ENCODE measurements at places on chromosomes 4 and X.

GRCh38 chr4:150072471-150072870 lies 5.8 kb upstream of the DCLK2 start:
- no peak for DNase-seq

GRCh38 chrX:144334577-144334976 lies 450.7 kb downstream of the UBE2NL start:
- DNase-seq, result no peak

- DNase-seq, result no peak
These were observed 16.4 kb downstream of the PSAPL1 start for GRCh38 chr4:7418131-7418943.

DNA sequence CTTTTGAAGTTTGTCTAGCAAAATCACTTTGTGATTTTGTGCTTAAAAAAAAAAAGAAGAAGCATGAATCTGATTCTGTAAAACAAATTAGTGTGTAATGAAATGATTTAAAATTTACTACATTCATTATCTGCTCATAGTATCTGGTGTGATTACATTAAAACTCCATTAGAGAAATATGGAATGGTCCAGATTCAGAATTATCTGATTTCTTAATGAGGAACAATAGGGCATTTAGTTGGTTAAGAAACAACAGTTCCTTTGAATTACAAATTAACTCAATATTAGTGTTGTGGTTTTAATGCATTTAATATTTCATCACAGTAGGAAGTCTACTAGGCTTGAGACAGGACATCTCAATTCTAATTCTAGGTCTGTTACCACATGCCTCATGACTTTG lies 57.9 kb upstream of the PDHA1 start:
- no peak for DNase-seq

- DNase-seq, result no peak
These were observed 87.2 kb downstream of the FAM13A start for GRCh38 chr4:88969746-88970145.

GRCh38 chrX:131975851-131976250 lies 47.3 kb upstream of the STK26 start:
- DNase-seq, result no peak

DNA sequence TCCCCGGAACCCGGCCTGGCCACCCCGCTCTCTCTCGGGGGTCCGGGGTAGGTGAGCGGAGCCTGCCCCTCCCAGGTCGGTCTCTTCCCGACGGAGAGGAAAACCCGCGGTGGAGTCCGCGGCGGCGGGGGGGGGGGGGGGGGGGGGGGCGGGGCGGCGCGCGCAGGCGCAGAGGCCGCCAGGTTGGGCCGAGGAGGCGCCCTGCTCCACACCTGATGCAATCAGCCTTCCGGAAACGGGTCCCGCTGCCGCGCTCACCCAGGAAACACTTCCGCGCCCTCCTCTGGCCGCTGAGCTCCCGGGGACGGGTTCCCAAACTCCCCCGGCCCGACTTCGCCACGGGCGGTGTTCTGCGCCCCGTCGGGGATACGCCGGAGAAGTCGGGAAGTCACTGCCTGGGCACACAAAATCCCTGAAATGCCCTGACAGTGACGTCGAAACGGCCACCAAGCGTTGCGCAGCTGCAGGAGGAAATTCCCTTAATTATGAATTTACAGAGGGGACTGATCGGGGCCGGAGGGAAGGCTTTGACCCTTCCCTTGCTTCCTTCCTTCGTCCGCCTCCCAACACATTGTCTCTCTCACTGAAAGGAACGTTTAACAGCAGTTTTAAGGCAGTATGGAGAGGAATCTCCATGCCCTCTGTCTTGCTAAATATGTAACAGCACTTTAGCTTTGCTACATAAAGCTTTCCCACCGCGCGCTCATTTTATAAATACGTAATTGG lies 2.1 kb upstream of the APBB2 start:
- no peak for DNase-seq

- DNase-seq, result no peak
These were observed 344.5 kb upstream of the NOCT start for GRCh38 chr4:138671106-138671505.

- no peak for DNase-seq
These were observed 118.2 kb downstream of the NAF1 start for GRCh38 chr4:163048447-163048846.

DNA sequence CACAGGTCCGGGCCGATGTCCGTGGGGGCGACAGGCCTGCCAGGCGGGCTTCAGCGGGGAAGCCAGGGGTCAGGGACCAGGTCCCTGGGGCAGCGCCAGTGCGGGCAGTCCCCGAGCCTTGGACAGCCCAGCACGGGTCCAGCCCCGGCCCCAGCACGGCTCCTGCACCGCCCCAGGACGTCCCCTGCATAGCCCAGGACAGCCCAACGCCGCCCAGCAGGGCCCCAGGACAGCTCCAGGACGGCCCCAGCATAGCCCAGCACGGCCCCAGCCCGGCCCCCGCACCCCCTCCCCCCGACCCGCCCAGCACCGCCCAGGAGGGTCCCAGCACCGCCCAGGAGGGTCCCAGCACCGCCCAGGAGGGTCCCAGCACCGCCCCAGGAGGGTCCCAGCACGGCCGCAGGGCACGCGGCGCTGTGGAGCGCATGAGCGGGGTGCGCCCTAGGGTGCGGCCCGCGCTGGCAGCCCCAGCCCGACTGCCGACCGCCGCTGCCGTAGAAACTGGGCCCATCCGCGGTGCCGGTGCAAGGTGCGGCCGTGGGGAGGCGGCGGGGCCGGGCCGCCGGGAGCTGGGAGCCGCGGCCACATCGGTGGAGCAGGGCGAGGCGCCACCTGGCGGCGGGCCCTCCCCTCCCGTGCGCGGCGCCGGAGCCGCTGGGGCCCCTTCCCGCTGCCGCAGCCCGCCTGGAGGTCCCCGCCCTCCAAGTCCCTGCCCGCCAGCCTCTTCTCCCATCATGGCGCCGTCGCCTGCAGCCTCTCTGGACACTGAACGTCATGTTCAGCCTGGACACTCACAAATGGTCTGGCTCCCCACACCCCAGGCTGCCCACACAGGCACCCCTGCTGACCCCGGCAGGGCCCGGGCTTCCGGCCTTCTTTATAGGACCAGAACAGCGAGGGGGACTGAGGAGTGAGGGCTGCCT lies 106.8 kb upstream of the NKX1-1 start:
- no peak for DNase-seq

- DNase-seq, result no peak
These were observed 317.0 kb downstream of the ADGRL3 start for GRCh38 chr4:61517144-61517543.

- DNase-seq, result no peak
These were observed 15.5 kb downstream of the ZFYVE28 start for GRCh38 chr4:2402941-2403340.

- no peak for DNase-seq
These were observed 568.8 kb upstream of the TENM3 start for GRCh38 chr4:181674315-181674875.

- DNase-seq, result no peak
These were observed 165.5 kb upstream of the SLIT2 start for GRCh38 chr4:20086067-20086798.

DNA sequence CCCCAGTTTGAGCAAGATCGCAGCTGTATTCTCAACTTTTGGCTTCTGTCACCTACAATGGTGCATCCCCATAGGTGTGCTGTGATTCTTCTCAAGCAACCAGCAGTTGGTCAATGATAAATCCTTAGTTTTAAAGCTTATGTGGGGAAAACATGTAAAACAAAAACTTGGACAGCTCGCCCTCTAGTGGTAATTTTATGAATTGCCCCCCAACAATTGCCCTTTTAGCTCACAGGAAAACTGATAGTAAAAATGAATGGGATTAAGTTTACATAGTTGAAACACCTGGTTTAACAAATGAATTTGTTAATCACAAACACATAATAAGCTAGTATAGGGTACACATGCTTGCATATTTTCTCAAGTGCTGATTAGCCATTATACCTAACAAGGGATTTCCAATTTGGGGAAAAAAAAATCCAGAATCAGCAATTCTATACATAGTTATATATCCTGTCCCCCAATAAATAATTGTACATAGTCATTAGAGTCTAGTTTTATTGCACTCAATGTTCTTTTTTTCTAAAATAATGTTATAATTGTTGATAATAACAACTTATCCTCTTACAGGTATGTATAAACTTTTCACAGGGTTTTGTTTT lies 30.1 kb downstream of the TEX13A start:
- no peak for DNase-seq

DNA sequence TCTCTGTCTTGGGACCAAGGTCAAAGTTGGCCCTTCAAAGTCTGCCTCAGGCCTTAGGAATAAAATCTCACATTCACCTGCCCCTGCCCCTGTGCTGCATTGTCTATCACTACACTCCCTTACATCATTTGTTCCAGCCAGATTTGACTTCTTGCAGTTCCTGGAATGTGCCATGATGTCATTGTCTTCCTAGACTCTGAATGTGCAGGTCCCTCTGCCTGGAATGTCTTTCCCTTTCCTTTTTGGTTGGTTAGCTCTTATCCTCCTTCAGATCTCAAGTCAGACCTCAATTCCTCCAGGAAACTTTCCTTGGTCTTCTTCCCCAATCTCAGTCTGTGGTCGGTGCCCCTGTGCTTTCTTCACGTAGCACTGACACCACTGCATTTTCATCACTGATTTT lies 67.7 kb upstream of the EFNB1 start:
- no peak for DNase-seq

GRCh38 chrX:17725181-17725580 lies 12.1 kb upstream of the SCML1 start:
- no peak for DNase-seq

GRCh38 chrX:16592194-16592770 lies 57.7 kb upstream of the S100G start:
- no peak for DNase-seq

GRCh38 chr4:47640911-47641310 lies 155.8 kb downstream of the ATP10D start:
- DNase-seq, result no peak

DNA sequence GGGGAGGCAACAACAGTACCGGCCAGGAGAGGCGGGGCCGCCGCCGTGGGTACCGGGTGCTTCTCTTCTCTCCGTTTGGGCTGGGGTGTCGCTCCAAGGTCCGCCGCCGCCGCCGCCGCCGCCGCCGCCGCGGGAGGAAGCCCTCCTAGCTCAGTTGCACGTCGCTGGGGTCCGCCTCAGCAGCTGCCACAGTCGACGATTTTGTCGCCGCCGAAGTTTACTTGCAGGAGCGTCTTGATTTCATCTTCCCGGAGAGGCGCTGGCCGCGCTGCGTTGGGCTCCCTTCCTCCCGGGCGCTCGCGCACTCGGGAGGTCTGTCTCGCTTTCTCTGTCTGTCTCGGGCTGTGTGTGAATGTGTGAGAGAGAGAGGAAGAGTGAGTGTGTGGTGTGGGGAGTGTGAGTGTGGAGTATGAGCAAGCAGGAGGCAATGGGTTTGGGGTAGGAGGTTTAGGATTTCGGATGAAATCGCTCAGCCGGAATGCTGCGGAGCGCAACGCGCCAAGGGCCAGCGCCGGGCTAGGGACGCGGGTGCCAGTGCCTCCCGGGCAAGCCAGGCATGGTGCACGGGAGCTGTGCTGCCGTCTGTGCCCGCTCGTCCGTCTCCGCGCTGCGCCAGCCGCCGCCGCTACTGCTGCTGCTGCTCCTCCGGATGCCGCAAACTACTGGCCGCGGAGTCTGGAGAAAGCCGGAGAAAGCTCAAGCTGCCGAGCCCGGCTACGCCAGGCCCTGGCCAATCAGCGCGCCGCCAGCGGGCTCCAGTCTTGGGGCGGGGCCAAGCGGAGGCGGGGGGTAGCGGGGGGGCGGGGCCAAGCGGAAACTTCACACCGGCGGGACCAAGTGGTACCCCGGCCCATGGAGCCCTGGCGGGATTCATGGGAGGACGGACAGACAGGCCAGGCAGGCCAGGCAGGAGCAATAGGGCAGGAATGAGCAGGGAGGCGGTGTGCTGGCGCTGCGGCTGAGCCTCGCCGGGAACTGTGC lies at the start of gene PCDH19:
Gene PCDH19 (minus strand): TSS at position 664 of the 981 bp plus-strand sequence. CDS start 1,676 bp downstream, outside the sequence.
- DNase-seq, result no peak

GRCh38 chr4:47619691-47620090 lies 134.6 kb downstream of the ATP10D start:
- DNase-seq, result no peak

- no peak for DNase-seq
These were observed 37.7 kb upstream of the RAB33B start for GRCh38 chr4:139416073-139416673.

- no peak for DNase-seq
These were observed 99.6 kb downstream of the IQCM start for GRCh38 chr4:149715822-149716585.

GRCh38 chrX:627510-627981 lies 3.0 kb upstream of the SHOX start:
- no peak for DNase-seq

DNA sequence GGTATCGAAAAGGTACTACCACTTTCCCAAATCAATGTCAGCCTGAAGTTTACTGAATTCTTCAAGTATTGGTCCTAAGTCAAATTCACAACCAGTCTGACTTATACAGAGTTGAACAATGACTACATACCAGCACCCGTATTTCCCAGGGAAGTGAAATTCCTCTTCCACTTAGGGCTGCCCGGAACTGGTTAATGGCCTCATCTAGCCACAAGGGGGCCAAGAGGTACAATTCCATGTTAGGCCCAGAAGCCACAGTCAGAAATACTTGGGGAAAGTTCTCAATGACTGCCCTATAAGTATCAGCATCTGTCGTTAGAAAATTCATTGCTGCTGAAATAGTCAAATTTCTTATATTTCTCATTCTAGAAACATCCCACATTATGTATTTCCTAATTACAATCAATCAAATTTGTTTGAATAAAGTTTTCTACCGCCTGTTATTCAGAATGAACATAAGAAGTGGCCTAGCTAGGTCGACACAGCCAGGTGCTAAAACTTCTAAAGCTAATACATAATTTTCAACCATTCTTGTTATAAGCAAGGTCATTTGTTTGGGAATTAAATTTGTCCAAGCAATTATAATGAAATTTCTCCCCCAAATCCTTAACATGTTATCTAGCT lies 5.6 kb upstream of the PCDH7 start:
- DNase-seq, result no peak

- no peak for DNase-seq
These were observed 30.6 kb downstream of the PIGG start for GRCh38 chr4:529563-529962.

GRCh38 chr4:76681996-76682395 lies 215.9 kb downstream of the SOWAHB start:
- DNase-seq, result no peak

- DNase-seq, result no peak
These were observed 61.9 kb downstream of the ASB9 start for GRCh38 chrX:15207994-15208393.

- DNase-seq, result no peak
These were observed 74.8 kb downstream of the WWC2 start for GRCh38 chr4:183173580-183174526.

GRCh38 chrX:11287505-11287904 lies 5.7 kb upstream of the AMELX start:
- DNase-seq, result no peak
